ENCODE measurements at places on chromosomes 16 and 17.

DNA sequence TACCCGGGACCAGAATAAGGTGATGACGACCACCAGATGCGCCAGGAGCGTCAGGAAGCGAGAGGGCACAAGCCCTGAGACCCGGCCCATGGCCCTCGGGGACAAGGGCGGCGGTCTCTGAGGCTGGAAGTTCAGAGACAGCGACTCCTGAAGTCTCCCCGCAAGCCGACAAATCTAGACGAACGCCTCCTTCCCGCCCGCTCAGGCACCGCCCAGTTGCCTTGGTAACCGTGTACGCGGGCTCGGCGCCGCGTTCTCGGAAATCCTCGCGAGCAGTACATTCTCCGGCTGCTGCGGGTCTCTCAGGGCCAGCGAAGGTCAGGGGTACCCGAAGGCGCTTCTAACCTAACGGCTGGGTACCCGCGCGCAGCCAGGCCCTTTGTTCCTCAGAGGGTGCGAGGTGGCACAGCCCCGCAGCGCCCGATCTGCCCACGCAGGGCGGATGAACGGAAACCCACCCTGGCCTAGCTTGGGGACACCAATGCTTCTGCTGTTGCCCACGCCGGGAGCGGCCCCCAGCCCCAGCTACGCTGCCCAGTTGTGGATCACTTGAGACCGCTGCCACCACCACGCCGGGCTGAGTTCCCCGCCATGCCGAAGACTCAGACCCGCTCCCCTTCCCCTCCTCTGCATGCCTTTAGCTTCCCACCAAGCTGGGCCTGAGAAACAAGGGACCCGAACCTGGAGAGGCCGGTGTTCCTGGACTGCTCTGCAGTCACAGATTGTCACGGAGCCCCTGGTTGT, at the start of gene TMEM107:
TMEM107 (minus strand) TSS at position 184 of the 744 bp plus-strand sequence; CDS start at position 90, 94 bp downstream.
- DNase-seq = peak; percentile 92

GRCh38 chr16:57235128-57236021, 9.7 kb upstream of the ARL2BP start:
- no peak for DNase-seq

DNA sequence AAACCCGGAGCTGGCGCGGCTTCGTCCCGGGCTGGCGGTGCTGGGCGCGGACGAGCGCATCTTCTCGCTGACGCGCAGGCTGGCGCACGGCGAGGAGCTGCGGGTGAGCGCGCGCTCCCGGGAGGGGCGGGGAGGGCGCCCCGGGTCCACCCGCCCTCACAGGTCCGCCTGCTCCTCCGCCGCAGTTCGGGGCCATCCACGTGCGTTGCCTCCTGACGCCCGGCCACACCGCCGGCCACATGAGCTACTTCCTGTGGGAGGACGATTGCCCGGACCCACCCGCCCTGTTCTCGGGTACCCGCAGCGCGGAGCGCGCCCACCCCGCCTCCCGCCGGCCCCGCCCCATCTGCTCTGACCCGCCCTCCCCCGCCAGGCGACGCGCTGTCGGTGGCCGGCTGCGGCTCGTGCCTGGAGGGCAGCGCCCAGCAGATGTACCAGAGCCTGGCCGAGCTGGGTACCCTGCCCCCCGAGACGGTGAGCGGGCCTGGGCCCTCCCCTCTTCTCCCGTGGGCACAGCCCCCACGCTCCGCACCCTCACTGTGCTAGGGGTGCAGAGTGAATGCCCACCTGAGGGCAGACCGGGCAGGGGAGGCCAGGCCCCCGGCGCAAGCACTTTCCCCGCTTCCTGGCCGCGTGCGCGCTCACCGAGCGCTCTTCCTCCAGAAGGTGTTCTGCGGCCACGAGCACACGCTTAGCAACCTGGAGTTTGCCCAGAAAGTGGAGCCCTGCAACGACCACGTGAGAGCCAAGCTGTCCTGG, 1.4 kb downstream of the HAGHL start:
- peak; percentile 85 for DNase-seq

DNA sequence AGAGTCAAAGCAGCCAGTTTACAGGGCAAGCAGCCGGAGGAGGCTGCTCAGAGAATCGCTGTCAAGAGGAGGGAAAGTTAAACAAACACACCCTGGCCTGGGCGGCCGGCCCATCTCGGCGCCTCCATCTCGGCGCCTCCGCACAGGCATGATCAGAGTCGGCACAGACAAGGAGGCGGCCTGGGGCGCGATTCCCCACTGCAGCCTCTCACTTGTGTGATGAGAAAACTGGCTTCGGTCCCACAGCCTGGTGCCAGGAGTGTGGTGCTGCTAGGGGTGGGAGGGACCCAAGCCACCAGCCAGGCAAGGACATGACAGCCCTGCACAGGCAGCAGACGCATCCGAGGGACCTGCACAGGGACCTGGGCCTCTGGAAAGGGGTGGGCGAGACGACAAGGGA, 17.7 kb downstream of the SLC38A10 start:
- no peak for DNase-seq

DNA sequence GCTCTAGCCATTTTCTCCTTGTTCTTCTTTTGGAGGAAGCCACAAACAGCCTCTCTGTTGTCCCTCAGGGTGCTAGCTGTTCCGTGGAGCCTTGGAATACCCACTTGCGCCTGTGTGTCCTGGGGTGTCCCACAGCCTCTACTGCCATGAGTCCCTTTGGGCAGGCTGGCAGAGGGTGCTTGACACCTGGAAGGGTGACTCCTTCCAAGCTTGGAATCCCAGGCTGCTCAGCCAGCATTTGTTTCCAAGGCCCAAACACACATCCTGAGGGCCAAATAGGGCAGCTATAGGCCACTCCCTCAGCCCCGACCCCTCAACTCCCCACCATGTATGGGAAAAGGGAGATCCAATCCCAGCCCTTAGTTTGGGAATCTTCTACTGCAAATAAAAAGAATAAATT, 14.9 kb downstream of the ZNHIT3 start:
- peak; percentile 43 for DNase-seq

GRCh38 chr16:21997697-21998480, 3.0 kb downstream of the PDZD9 start:
- DNase-seq = no peak

DNA sequence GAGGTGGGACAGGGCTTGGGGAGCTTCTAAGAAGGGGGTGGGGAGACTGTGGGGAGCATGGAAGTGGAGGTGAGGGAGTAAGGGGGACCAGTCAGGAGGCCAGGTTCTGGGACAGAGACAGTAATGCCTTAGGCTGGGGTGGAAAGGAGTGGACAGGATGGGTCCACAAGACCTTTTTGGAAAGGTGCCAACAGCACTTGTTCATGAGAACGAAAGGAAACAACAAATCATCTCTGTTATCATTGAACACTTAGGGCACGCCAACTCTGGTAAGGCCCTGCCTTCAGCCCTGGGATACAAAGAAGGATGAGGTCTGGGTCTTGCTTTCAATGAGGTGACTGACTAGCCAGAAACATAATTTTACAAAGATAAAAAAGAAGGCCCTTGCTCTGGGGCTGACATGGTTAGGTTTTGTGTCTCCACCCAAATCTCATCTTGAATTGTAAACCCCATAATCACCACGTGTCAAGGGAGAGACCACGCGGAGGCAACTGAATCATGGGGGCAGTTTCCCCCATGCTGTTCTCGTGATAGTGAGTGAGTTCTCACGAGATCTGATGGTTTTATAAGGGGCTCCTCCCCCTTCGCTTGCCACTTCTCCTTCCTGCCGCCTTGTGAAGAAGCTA, 113.8 kb downstream of the SLC39A11 start:
- no peak for DNase-seq

- no peak for DNase-seq
Measured at GRCh38 chr16:11404603-11405002, 59.3 kb downstream of the RMI2 start.

DNA sequence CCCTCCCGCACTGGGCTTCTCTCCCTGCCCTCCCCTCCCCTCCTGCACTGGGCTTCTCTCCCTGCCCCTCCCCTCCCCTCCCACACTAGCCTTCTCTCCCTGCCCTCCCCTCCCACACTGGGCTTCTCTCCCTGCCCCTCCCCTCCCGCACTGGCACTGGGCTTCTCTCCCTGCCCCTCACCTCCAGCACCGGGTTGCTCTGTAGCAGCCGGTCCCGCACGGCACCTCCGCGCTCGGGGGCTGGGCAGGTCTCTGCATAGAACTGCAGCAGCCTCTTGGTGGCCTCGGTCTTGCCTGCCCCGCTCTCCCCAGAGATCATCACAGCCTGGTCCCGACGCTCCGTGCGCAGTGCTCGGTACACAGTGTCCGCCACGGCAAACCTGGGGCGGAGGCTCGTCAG, 9.8 kb downstream of the MYO1C start:
- no peak for DNase-seq

DNA sequence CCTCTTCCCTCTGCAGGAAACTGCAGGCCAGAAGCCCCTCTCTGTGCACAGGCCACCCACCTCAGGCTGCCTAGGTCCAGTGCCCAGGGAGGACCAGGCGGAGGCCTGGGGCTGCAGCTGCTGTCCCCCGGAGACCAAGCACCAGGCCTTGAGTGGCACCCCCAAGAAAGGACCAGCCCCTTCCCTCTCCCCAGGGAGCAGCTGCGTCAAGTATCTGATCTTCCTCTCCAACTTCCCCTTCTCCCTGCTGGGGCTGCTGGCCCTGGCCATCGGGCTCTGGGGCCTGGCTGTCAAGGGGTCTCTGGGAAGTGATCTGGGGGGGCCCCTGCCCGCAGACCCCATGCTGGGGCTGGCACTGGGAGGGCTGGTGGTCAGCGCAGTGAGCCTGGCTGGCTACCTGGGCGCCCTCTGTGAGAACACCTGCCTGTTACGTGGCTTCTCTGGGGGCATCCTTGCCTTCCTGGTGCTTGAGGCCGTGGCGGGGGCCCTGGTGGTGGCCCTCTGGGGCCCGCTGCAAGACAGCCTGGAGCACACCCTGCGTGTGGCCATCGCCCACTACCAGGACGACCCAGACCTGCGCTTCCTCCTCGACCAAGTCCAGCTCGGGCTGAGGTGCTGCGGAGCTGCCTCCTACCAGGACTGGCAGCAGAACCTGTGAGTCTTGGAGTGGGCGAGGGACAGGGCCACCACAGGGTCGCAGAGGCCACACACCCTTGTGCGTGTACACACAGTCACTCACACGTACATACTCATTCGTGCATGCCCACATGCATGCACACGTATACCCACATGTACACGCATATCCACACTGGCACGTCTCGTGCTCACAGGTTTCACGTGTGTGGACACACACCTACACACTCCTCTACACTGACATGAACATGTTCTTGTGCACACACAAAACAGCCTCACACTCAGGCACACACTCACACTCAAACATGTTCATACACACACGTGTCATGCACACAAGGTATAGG, 8.3 kb downstream of the TSPAN10 start:
- no peak for DNase-seq

DNA sequence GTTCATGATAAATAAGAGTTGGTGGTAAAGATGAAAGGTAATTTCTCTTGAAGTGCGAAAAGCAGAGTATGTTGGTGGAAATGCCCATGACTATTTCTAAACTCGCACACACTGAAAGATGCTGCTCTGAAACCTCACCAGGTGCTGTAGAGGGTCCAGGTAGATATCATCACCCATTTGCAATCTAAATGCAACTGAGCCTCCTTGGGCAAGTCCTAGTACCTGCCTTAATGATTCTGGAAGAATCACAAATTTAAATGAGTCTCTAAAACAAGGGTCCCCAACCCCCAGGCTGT, 5.9 kb upstream of the MMD start:
- no peak for DNase-seq

GRCh38 chr16:48959747-48960146, 321.9 kb downstream of the CBLN1 start:
- no peak for DNase-seq

DNA sequence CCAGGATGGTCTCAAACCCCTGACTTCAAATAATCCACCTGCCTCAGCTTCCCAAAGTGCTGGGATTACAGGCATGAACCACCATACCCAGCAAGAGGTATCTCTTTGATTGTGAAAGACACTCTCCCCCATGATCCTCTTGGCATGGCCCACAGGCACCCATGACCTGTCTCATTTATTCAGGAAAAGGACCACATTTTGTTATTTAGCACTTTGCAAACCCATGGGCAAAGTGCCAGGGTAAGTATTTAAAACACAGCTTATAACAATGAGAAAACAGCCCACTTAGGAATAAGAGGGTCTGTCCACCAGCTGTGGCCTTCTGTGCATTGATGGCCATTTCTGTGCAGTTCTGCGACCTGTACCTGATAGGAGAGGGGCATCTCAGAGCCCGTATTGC, 12.8 kb upstream of the AKTIP start:
- no peak for DNase-seq

DNA sequence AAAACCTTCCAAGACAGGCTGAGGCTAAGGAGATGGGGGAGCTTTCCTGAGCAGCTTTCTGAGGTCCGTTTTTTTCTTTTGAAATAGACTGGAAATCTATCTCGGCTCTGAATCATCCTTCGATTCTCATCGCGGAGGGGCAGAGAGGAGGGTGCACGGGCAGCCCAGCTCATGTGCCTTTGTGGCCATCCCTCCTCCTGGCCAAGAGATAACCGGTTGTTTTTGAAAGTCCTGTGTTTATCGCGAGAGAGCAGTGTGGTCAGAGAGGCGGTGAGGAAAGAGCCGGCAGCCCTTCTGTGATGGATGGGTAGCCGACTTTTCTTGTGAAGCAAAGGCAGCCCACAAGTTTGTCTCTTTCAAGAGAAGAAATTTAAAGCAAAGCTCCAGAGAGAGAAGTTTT, 191.6 kb downstream of the CCDC182 start:
- DNase-seq = no peak

DNA sequence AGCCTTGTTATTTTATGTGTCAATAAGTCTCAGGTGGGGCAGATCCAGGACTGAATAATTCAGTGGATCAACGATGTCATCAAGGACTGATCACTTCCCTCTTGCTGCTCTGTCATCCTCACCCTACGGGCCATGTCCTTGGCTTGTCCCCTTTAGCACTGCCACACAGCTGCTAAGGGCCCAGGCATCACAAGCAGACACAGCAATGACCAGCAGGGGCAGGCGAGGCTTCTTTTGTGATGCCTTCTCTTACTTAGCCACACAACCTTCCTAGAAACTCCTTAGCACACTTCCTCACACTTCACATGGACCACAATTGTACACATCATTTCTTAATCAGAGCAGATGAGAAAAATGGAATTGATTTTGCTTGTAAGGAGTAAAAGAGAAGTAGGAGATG, 356.3 kb upstream of the SOX9 start:
- no peak for DNase-seq

- DNase-seq = no peak
Measured at GRCh38 chr16:31451681-31452351, 7.5 kb upstream of the ARMC5 start.

Data from activated CD8-positive, alpha-beta memory T cell treated with anti-CD3 and anti-CD28 coated beads, Interleukin-2, amount 50 U/mL, for 48 hours (primary cell).